ENCODE measurements at places on chromosomes 16 and 17.

- DNase-seq: peak; percentile 84
These were observed 4.6 kb downstream of the DHX58 start for GRCh38 chr17:42107597-42108576.

GRCh38 chr16:51124896-51125295, 26.2 kb downstream of the SALL1 start:
- no peak for DNase-seq

DNA sequence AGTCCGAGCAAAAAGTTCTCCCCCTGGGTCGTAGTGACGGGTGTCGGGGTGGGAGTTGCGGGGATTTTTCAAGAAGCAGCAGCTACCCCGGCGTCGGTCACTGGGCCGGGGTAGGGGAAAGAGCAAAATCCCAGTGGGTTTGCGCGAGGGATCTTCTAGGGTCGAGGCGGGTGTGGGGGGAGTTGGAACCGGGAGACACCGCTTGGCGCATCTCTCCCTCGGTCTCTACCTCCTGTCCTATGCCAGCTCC, 2.3 kb upstream of the UBTF start:
- no peak for DNase-seq

GRCh38 chr17:59121901-59122480, 15.3 kb upstream of the TRIM37 start:
- DNase-seq: no peak

DNA sequence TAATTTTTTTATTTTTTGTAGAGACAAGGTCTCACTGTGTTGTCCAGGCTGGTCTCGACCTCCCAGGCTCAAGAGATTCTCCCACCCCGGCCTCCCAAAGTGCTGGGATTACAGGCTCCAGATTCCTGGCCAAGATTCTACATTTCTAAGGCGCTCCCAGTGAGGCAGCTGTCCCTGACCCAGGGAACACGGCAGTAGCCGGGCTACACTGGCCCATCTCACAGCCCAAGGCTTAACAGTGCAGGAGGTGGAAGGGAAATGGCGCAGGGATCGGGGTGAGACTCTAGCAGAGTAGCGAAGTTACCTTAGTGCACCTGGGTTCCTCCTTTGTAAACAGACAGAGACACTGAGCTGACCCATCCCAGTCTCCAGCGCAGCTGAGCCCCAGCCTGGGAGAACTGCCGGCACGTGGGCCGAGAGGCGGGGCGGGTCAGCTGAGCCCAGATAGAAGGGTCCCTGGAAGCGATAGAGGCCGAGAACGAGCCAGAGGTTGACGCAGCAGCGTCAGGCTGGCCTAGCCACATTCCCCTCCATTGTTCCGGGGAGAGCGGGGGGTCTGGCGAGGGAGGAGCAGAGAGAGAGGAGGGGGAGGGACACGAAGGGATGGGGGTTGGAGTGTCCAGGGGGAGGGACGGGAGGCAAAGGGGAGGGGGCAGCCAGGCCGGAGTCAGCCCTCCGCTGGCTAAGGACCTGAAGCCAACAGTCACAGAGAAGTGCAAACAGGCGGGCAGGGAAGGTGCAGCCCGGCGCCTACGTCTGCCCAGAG, 2.5 kb downstream of the CARHSP1 start:
- DNase-seq: peak; percentile 21

- no peak for DNase-seq
These were observed 87.4 kb upstream of the LHX1 start for GRCh38 chr17:36849871-36850348.
